NCI-H2081 (cell line): ENCODE measurements at places on chromosomes 16 and 17.

GRCh38 chr16:62060089-62060488 is 23.9 kb upstream of the CDH8 start:
- no peak for DNase-seq

DNA sequence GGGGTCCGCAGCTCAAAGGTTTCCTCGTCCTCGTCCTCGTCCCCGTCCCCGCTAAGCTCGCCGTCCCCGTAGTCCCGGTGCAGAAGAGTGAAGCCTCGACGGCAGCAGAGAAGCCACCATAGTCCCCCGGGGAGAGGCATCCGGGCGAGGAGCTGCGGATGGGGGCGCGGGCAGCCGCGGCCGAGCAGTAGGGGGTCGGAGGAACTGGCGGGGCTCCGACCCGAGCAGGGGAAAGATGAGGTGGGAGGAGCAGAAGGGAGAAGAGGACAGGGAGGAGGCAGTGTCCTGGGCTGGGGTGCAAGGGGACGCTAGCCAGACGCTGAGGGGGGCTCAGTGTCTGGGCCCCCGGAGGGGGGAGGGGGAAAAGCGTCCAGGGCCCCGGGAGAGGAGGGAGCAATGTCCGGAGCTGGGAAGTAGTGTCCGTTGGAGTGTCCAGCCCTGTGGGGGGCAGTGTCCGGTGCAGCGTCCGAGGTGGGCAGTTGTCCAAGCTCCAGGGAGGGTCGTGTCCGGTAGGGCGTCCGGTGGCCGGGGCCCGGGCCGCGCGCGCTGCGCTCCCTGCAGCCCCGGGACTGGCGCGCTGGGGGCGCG is at the start of gene PLEKHH3:
Gene PLEKHH3, minus strand, starts transcription at position 571 of the 588 bp plus-strand sequence. Its CDS starts 431 bp downstream, at position 140.
- DNase-seq: peak; percentile 78

DNA sequence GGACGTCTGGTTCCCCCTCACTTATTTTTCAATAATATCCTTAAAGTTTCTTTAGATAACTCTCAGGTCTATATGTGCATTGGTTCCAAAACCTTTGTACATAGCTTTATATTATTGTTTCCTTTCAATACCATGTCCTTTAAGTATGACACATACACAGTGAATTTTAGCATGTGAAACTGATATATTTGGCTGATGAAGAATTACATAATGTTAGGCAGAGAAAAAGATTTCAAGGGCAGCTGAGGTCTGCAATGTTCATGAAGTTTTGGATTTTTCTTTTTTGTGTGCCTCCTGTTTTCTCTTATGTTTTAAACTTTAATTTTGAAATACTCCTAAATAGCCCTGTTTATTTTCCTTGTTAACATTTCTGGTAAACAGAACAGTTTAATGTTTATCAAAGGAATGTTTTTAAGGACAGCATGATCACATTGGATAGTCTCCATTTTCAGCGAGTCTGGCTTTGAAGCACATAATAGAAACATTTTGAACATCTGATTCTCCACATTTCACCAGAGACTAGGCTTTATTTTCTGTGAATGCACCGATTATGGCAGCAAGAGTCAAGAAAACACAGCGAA is 32.9 kb upstream of the FBXO47 start:
- no peak for DNase-seq

DNA sequence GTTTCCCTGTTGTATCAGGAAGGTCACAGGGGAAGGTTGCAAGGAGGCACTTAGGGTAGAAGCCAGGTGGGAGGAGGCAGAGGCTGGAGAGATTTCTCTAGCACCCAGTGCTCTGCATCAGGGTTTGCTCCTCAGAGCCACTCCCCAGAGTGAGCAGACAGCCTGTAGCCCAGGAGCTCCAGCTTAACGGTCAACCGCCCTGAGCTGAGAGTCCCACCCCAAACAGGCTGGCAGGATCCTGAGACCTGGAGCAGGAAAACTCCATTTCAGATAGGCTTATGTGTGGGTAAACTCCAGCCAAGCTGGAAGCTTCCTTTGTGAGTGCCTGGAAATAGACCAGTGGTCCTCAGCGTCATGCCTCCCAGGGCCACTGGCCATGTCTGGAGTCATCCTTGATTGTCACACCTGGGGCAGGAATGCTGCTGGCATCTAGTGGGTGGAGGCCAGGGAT is 37.9 kb downstream of the MPRIP start:
- no peak for DNase-seq

GRCh38 chr16:80947708-80948625 is 58.7 kb downstream of the CMC2 start:
- no peak for DNase-seq

- no peak for DNase-seq
Observed at GRCh38 chr17:66369830-66370229, 67.4 kb downstream of the PRKCA start.

GRCh38 chr16:81511371-81511770 is 66.8 kb downstream of the CMIP start:
- DNase-seq: no peak

DNA sequence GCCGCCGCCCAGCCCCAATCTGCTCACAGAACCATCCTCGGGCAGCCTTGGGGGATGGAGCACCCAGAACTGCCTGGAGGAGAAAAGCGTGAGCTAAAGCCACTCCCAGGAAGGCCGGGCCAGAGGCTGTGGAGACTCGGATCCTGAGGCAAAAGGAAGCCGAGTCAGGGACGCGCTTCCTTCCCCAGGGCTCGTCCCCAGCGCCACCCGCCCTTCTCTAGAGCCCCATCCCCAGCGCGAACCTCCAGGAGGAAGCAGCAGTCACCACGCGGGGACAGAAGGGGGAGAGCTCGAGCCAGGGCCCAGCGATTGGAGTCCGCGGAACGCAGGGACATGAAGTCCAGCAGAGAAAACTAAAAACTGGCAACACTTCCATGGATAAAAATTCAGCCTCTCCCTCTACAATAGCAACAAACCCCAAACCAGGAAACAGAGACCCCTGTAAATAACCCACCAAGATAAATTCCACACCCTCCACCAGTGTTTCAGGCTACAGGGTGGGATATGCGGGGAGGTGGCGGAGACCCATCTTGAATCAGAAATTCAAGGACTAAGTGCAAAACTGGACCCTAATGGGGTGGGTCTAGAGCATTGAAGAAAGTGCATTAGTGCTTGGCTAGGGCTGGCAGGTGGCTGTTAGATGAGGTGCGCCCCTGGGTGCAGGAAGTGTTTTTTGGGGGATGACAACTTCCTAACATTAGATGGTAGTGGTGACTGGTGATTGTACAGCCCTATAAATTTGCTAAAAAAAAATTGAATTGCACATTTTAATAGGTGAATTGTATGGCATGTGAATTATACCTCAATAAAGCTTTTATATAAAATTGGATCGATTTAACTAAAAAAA is 116.1 kb upstream of the METRNL start:
- no peak for DNase-seq

GRCh38 chr16:31063843-31064611 is 10.0 kb downstream of the ZNF668 start:
- no peak for DNase-seq

- no peak for DNase-seq
Observed at GRCh38 chr17:31690151-31690551, 168.9 kb downstream of the COPRS start.

- no peak for DNase-seq
Observed at GRCh38 chr17:77025781-77026180, 115.0 kb upstream of the SEC14L1 start.

- no peak for DNase-seq
Observed at GRCh38 chr17:42065201-42065600, 14.8 kb upstream of the C17orf113 start.

DNA sequence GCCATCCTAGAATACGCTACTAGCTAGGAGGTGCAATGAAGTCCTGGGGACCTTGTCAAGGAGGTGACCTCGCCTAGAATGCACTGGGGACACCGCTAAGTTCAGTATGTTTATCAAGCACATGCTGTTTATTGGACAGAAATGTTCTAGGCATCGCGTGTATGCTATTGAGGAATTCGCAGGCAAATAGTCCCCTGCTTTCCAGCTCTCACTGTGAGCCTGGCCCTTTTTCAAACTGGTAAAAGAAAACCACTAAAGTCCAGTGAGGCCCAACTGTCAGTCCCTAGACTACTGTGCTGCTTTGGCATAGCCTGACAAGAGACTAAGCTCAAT is 1.2 kb upstream of the FAM222B start:
- DNase-seq: no peak

DNA sequence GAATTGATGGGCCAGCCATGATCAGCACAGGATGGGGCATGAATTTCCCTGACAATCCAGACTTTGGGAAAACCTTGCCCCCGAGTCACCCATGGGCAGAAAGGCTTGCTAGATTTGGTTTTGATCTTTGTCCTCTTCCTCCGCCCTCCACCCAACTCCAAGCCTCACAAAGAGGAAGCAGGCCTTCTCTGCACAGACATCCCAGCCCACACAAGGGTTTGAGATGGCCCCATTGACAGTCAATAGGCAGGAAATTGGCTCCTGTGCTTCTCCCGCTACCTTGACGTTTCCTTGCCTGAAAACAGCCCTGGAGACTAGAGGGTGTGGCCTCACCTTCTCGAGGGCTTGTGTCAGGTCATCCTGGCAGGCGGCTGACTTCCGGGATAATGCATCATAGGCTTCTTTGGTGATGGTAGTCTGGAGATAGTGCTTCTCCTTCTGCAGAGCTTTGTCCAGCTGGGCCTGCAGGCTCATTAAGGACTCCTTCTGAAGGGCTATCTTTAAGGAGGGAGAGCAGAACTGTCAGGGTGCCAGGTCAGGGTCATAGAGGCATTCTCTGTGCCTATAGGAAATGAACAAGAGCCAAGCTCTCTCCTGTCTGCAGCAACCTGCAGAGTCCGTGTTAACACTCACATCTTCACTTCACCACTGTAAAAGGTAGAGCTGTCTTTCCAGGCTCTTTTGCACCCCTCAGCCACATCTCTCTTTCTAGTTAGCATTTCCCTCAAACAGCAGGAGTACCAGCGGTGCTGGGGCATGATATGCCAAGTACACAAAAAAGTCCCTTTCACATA is 32.2 kb downstream of the DHX38 start:
- no peak for DNase-seq

GRCh38 chr16:28093385-28093725 is 29.8 kb upstream of the GSG1L start:
- no peak for DNase-seq

DNA sequence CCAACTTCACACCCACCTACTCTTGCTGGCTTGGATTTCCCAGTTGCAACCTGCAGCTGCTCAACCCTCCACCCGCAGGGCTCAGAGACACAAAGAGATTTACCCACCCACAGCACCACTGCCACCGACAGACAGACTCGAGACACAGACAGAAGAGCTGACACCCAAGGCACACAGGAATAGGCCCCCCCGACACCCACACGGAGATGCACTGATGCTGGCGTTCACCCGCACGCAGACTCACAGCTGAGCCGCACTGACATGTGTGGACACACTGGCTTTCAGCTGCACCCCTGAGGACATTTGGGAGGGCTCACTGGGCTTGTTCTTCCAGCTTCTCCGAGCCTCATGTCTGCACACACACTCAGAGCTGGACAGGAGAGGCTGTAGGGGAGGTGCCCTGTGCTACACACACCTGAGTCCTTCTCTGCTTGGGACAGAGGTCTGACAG is 8.2 kb downstream of the STX1B start:
- DNase-seq: no peak
